ENCODE measurements at places on chromosomes 12 and 14. TPM values are rescaled to one million over a fixed set of nuclear protein-coding genes. Genes with fewer than 3 reads are reported as not detected.

DNA sequence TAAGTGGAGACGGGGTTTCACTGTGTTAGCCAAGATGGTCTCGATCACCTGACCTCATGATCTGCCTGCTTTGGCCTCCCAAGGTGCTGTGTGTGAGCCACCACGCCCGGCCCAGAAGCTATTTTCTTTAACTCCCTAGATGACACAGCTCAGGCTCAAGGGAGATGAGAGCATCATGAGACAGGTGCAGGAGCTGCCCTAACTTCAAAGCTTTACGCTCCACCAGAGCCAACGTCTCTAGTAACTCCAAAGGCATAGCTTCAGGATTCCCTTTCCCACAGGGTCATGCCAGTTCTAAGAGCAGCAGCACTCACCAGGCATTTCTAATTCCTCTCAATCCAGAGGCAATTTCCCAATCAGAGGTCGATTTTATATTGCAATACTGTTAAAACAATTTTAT lies 21.0 kb downstream of the NDUFA12 start:
- no peak for DNase-seq

DNA sequence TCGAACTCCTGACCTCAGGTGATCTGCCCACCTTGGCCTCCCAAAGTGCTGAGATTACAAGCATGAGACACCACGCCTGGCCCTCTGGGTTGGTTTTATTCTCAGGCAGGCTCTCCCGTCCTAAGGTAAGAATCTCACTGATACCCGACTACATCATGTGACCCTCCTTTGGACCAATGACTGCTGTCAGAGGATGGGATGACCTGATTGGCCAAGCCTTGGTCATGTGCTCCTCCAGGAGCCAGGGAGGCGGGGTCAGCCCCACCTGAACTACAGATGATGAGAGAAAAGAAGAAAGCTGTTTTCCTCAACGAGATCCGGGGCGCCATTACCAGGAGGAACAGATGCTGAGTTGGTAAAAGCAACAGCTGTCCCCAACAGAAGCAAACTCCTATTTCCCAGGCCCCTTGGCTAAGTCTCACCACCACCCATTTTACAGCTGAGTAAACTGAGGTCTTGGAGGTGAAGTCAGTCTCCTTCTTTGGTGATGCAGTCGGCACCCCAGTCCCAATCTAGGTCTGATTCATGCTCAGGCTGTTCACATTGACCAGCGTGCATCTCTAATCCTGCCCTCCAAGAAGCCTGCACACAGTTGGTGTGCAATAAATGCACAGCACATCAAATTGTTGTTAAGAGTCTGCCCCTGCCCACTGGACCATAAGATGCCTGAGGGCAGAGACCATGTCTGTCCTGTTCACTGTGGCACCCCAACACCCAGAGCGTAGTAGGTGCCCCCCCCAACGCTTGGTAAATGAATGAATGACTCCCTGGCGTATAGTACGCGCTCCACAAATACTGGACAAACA lies 118.8 kb downstream of the SCARB1 start:
- no peak for DNase-seq

GRCh38 chr12:85759091-85759490 lies 77.1 kb downstream of the RASSF9 start:
- no peak for DNase-seq

- no peak for DNase-seq
Observed at GRCh38 chr14:92653162-92653651, 95.2 kb downstream of the LGMN start.

GRCh38 chr12:16611146-16611545 lies 5.2 kb upstream of the LMO3 start:
- no peak for DNase-seq

- DNase-seq, result no peak
Observed at GRCh38 chr12:67910360-67911274, 78.6 kb upstream of the IFNG-AS1 start.

- DNase-seq, result no peak
Observed at GRCh38 chr12:55706568-55707218, 1.0 kb downstream of the ITGA7 start.

MUCL1 gene
- total RNA-seq, result not detected

ZNF268 gene
- total RNA-seq, result 10.4 TPM

RPGRIP1 gene
- not detected for total RNA-seq

BDKRB1 gene
- total RNA-seq, result not detected

FBXO21 gene
- 51.9 TPM for total RNA-seq

CD27 gene
- total RNA-seq, result not detected

TMEM229B gene
- 1.6 TPM for total RNA-seq

TAS2R31 gene
- 2.1 TPM for total RNA-seq
